ENCODE measurements at places on chromosomes 5 and 9.

GRCh38 chr9:137611623-137612609 lies 6.4 kb downstream of the ARRDC1 start:
- no peak for DNase-seq

GRCh38 chr9:94843134-94843533 lies 116.6 kb downstream of the AOPEP start:
- no peak for DNase-seq

GRCh38 chr5:21058289-21058688 lies 1070.3 kb upstream of the CDH18 start:
- DNase-seq = no peak

DNA sequence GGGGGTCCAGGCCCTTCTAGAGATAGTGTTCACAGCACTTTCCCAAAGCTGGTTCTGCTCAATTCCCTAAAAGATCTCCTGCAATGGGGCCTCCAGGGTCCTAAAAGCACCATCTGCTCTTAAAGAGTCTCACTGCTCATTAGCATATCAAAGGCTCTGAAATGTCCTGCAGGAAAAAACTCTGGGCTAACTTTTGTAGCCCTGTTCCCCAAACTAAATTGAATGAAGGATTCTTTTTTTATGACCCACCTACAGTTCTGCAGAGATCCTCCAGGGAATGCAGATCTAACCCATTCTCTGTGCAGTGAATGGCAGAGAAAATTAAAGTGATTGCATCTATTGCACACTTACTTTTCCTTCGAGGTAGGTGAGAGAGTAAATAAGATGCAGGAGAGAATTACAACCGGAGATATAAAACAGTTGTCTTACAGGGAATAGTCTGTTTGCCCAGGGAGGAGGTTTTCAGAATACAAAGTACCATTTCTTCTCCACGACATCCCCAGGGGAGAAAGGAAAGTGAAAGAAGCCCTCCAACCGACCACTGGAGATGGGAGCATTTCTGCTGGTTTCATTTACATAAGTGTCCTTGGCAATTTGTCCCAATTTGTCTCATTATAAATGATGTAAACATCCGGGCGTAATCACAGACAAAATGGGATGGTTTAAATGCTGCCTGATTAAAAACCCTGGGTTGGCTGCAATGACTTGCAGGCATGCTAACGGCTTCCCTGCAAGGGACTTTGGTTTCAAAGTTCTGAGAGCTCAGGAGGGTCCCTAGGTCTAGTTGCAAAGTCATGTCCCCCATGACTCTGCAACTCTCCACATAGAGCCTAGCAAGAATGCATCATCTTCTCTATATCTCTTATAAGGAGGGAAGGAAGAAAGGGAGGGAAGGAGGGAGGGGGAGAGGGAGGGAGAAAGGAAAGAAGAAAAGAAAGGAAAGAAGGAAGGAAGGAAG lies 114.0 kb downstream of the KCNIP1 start:
- no peak for DNase-seq

GRCh38 chr5:145506185-145506850 lies 328.8 kb downstream of the PRELID2 start:
- no peak for DNase-seq

DNA sequence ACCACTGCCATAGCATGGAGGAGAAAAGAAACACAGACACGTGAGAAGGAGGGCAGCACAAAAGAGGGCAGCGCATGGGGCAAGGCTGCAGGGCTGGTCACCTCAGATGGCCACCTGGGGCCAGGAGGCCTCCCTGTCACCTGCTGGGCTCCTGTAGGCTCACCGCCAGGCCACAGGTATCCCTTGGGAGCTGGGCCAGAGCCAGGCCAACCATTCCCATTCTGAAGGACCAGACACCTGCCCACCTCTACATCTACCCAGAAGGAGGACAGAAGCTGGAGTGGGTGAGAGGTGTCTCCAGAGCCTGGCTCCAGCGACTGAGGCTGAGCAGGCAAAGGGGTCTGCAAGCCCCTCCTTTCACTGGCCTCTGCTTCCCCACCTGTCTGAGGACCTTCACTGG lies 103.1 kb downstream of the PAX5 start:
- DNase-seq = no peak

DNA sequence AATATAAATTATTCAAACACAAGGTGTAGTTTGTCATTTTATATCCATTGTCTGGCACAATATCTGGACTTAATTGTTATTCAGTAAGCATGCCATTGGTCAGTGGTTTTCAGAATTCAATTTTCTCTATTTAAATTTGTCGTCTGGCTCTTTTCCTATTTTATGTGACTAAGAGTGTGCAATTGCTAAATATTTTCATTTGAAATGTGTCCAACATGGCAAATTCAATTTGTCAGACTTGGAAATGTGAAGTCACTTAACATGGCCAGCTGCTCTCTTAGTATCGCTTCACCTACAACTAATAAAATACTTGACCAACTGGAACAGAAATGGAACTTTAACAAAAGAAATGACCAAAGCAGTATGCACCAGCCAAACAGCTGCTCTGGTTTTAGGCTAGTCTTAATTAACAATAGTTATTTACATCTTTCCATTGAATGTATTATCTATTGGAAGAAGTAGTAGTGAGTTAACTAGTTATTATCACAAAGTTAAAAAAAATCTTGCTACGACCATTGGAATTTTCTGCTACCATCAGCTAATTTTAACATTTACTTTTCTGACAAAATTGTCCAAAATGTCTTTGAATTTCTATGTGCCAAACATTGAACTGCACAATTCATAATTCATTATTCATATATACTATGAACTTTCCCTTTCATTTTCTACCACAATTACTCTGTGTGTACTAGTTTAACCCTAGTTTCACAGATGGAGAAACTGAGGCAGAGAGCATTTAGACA lies 720.7 kb upstream of the FAM174A start:
- no peak for DNase-seq

DNA sequence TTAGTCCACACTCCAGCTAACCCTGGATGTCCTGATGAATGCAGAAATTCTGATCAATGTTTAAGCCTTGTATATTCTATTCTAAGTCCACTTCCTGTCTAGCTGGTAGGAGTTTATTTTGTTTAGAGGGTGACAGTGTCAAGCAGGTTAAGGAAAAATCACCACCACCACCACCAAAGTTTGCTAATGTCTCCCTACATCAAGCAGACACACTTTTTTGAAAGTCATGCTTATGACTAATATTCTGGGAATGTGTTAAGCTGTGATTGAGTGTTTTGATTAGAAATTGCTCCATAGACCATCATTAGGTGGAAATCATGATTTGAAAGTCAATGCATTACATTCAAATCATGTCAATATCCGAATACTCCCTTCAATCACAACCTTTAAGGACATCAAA lies 1530.1 kb downstream of the MAT2B start:
- no peak for DNase-seq

DNA sequence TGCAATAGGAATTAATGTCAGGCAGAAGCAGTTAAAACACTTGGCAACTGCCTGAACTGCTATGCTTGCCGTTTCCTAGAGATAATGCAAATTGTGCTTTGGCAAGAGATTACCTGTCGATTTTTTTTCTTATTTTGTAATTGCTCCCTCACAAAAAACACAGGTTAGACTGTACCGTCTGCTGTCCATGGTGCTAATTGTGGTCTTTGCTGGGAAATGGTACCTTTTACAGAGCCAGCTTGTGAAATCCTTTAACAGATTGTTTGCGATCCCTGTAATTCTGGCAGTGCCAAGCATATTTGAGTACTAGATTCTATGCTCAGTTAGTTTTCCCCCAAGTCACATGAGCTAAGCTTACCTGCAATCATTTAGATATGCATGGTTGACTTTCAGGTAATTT lies 2125.8 kb upstream of the WWC1 start:
- DNase-seq = no peak

Data from T-helper 2 cell (primary cell).